NCI-H2107 (cell line): ENCODE measurements at places on chromosomes 2 and 18.

GRCh38 chr2:579351-579886, 97.8 kb downstream of the TMEM18 start:
- no peak for DNase-seq

- DNase-seq: no peak
Measured at GRCh38 chr18:53664575-53664974, 559.9 kb downstream of the MBD2 start.

GRCh38 chr2:190380962-190381412, 27.2 kb upstream of the MFSD6 start:
- DNase-seq: no peak

GRCh38 chr2:226017537-226017936, 618.0 kb downstream of the NYAP2 start:
- no peak for DNase-seq

DNA sequence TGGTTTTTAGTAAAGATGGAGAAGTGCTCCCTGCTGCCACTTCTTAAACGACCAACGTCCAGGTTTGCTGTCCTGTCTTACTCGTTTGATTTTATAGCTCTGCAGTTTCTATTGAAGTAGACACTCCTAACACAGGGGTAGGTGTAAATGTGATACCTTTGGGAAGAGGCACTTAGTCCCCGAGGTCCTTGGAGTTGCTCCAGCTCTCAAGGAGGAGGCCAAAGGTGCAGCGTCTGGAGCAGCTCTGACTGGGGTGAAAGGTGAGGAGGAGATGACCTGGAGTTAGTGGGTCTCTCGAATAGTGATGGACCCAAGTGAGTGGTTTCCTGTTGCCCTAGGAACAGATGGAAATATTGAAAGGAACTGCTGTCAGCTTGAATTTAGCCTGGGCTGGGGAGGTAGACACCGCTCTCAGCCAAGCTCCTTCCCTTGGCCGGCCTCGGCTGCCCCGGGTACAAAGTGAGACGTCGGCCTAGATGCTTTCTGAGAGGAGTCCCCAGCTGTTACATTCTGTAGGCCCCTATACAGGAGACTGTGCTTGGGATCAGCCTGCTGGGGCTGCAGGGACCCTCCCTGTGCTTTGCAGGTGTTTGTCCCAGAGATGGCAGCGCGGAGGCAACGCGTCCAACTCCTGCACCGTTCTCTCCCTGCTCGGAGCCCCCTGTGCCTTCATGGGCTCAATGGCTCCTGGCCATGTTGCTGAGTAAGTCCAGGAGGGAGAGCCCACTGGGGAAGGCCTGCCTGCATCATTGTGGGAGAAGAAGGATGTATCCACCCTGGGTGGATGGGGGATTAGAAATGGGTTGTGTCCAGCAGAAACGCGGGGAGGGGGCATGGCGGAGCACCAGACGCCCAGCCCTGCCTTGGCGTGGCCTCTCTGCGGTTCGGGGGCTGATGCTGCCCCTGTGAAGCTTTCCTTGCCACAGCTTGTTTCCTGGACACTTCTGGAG, 5.4 kb downstream of the KHK start:
- no peak for DNase-seq

DNA sequence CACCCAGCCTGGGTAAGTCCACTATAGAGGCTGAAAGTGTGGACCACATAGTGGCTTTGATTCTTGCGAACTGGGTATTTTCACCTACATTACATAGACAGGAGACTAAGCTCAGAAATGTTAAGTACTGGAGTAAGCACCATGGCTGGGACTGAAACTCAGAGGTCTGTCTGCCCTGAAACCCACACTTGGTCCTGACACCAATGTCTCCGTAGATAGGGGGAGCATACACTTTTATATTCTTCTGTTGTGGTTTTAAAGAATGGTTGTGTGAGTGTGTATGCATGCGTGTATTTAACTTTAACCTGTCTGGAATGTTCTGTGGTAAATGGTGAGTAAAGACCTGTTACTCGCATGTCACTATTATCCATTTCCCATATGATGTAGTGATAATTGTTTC, 10.3 kb upstream of the NPPC start:
- no peak for DNase-seq

- no peak for DNase-seq
Measured at GRCh38 chr2:146817613-146818012, 1027.2 kb upstream of the ACVR2A start.

DNA sequence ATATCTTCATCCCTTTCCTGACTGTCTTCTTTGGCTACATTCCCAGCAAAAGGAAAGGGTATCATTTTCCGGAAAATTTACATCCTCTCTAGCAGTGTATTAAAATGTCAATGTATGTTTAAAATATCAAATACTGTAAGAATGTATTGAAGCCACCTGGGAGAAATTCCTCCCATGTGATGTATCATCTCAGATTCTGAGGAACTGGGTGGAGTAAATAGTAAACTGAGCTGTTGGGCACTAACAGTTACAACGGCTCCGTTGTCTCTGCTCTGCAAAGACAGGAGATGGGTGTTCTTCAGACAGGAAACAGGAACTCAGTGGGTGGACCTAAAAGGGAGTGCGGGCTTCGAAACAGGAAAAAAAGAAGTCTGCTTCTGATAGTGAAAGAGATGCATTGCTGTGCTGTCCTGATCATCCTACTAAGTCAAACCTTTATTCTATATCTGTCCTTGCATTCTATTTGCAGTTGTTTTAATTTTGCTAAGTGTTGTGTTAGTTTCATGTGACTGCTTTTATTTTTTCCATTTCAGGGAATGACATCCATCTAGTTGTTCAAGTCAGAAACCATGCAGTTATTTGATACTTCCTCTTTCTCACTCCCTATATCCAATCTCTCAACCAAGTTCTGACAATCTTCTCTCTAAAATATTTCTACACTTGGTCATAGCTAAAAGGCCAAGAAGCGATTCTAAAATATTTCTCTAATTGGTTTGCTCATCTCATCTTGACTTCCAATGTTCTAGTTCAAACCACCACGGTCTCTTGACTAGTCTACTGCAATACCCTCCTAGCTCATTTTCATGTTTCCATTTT, 19.4 kb downstream of the DOK1 start:
- DNase-seq: no peak

DNA sequence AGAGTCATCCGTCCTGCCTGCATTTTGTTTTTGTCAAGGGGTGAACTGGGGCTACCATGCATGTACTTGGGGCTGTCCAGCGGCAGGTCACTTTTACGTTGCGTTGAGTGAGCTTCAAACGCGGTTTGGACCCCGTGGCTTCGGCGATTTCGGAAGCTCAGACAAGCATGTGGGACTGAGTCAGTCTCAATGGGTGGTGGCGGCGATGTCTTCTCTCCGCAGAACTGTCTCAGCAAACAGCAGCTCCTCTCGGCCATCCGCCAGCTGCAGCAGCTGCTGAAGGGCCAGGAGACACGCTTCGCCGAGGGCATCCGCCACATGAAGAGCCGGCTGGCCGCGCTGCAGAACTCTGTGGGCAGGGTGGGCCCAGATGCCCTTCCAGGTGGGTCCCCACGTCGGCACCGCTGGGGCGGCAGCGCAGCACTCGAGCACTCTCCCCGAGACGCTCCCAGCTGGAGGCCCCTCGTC, 21.3 kb downstream of the FBLN7 start:
- DNase-seq: no peak

DNA sequence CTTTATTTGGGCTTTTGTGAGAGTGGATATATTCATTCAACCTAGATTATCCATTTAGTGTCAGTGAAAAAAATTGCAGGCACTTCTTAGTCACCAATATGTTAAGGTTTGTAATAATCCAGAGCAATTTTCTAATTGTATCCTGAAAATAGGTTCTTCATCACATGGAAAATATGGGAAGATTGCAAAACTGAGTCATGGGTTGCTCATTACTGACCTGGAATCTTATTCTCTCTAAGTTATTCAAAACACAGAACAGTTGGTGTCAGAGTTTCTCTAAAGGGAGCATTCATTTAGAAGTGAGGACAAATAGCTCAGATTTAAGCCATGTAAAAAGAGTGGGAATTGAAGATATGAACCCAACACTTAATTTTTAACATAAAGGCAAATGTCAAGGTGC, 181.3 kb downstream of the IKZF2 start:
- no peak for DNase-seq

DNA sequence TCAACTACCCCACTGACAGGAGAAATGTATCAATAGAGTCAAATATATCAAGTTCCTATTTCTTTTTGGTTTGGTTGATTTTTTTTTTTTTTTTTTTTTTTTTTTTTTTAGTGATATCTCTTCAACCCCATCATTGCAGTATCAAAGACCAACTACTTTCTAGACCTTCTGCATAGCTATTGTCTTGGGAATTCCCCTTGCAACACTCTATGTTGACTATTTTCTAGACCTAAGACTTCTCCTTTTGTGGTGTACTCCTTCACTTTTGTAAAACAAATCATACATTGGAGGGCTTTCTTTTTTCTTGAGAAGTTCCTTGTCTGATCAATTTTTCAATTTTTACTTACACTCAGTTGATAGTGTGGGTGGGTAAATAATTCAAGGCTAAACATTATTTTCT, 46.5 kb upstream of the NR4A2 start:
- DNase-seq: no peak

- DNase-seq: no peak
Measured at GRCh38 chr2:148888986-148889385, 14.0 kb downstream of the KIF5C start.

- no peak for DNase-seq
Measured at GRCh38 chr2:9310377-9310776, 103.8 kb downstream of the ASAP2 start.

- no peak for DNase-seq
Measured at GRCh38 chr18:60377778-60378469, 5.3 kb upstream of the MC4R start.

GRCh38 chr2:143355870-143356269, 226.7 kb downstream of the ARHGAP15 start:
- no peak for DNase-seq

DNA sequence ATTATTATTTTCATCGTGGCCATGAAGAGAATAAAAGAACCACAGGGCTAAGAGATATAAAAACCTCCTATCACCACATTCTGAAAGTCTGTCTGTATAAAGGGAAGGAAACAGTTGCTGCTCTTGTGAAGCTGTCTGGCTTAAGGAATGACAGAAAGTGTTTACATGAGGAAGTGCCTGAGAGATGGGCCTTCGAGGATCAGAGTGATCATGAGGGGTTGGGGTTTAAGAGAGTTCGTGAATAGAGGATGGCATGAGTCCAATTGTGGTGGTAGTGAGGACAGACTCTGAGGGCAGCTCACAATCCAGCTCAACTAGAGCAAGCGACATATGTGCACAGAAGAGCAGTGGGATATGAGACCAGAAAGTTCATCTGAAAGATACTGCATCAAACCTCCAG, 65.8 kb upstream of the PIEZO2 start:
- no peak for DNase-seq

GRCh38 chr2:62457556-62457955, 48.4 kb downstream of the TMEM17 start:
- no peak for DNase-seq

DNA sequence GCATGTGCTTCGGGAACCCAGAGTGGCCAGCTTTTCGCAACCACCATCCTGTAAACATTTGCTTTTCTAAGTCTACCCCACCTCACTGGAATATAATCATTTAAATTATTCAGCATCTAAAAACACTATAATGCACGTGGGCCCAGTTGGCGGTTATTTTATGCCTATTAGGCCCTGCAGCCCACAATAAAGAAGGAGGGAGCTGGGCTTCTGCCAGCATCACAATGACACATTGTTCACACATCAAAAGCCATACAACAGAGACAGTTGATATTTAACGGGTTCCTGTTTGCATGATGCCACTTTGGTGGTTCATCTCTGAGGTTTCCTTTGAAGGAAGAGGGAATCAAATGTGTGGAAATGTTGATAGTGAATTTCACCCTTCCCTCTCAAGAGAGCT, 916.0 kb upstream of the CELF4 start:
- DNase-seq: no peak

DNA sequence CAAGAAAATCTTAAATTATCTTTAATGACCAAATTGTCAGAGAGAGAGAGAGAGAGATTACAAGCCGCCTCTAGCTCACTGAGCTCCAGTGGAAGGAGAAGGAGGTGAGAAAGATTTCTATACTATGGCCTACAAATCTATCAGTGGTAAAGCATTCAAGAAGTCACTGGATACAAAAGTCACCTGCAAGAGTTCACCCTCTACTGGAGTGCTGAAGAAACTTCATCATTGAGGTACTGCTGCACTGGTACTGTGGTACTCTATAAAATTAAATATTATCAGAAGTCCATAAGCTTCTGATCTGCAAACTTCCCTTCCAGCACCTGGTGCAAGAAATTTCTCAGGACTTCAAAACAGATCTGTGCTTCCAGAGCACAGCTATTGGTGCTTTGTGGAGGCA, 48.3 kb upstream of the AGPS start:
- DNase-seq: no peak

DNA sequence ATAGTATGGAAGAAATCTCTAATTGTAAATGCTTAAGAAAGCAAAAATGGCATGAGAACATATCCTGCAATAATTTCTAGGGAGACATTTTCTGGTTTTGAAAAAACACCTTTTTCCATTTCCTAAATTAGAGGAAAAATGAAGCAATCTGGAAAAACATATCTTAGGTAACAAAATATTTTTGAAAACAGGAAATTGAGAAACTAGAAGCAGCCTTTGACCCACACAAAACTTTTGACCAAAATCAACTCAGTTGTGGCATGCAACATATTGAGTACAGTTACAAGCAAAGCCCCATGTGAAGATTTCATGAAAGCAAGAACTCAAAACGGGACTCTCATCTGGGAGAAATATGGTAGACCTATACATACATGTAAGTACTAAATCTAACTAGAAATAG, 28.6 kb upstream of the CHAC2 start:
- DNase-seq: no peak

DNA sequence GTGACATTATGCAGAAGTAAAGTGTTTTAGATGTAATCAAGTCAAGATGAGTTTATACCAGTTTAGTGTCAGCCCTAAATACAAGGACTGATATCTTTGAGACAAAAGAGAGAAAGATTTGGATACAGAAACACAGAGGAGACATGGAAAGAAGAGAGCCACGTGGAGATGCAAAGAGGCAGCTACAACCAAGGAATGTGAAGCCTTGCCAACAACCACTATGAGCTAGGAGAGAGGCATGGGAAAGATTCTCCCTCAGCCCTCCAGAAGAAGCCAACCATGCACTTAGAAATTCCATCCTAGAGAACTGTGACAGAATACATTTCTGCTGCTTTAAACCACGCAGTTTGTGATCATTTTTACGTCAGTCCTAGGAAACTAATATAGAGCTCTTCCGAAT, 217.2 kb downstream of the DOK6 start:
- DNase-seq: no peak

GRCh38 chr18:37516361-37516853, 49.2 kb downstream of the CELF4 start:
- DNase-seq: no peak

GRCh38 chr18:63472380-63472779, 4.4 kb upstream of the SERPINB5 start:
- no peak for DNase-seq

- no peak for DNase-seq
Measured at GRCh38 chr2:105744909-105745853, at the start of gene NCK2. Gene NCK2, plus strand, starts transcription at chr2:105744912. Its CDS starts 110,152 bp downstream, at chr2:105855064.

DNA sequence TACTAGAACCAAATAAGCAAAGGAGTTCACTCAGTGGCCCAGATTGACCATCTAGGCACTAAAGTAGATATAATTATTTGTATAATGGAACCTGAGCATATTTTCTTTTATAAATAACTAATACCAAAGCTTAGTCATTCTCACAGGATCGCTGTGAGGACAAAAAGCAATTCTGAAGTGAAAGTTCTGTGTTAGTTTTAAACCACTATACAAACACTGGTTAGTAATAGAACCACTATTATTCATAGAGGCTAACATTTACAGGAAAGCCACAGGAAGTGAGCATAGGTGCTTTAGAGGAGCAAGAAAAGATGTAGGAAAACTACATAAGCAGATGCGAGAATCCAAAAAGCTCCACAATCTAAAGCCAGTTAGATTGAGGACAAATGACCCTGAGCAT, 364.7 kb downstream of the XIRP2 start:
- no peak for DNase-seq
